NCI-H1417 treated with DMSO at 0.1 percent for 48 hours (cell line): ENCODE measurements at places on chromosomes 13 and 19.

DNA sequence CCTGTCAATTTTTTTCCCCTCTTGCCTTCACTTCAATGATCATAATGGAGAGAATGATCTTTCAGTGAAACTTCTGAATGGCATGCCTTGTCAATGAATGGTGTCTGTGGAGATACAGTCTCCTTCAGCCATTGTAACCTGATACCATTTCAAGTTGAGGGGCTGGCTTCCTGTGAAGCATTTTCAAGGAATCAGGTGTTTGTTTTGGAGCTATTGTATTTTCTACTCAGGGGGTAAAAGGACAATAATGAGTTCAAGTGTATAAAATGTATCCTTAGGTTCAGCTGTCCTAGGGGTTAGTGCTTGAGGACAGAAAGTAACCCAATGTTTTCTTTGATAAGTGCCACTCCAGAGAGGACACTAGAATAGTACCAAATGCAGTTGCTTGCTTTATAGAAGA is 23.8 kb upstream of the CBY2 start:
- DNase-seq: no peak

DNA sequence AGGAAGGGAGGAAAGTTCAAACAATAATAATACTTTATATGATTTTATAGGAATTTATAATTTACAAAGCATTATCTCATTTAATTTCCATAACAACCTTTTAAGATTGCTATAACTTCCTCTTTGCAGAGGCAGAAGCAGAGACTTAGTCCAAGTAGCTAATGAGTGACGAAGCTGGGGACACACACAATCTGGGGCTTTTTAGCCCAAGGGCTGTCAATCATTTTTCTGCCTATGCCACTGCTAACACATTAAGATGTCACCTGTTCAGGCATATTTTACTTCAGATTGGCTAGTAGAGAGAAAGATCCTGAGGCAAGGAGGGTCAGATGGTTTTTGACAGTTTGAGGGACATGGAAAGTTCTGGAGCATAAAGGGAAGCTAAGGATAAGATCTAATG is 12.6 kb downstream of the SCEL start:
- no peak for DNase-seq

GRCh38 chr19:35404879-35405622 is 34.2 kb downstream of the GPR42 start:
- no peak for DNase-seq

DNA sequence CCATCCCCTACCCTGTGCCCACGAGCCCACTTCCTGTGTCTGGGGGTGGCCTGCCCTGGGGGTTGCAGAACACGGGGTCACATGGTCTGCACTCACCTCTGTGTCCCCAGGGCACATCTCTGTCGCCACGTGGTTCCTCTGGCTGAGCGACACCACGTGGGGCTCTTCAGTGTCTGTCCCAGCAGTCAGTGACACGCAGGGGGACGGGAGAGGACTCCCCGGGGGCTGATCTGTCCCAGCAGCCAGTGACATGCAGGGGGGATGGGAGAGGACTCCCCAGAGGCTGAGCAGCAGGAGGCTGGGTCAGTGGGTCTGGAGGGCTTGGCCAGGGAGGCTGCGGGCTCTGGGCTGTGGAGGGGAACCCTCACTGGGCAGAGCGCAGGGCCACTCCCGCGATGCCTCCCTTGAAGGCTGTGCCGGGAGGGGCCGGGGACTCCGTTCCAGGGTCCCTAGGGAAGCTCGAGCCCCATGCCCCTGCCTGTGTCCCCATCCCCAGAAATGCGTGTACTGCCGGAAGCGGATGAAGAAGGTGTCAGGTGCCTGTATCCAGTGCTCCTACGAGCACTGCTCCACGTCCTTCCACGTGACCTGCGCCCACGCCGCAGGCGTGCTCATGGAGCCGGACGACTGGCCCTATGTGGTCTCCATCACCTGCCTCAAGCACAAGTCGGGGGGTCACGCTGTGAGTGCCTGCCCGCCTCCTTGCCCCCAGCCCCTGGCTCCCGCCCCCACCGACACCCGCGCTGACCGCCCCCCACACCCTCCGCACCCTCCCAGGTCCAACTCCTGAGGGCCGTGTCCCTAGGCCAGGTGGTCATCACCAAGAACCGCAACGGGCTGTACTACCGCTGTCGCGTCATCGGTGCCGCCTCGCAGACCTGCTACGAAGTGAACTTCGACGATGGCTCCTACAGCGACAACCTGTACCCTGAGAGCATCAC is 174.8 kb downstream of the KDM4B start:
- no peak for DNase-seq

GRCh38 chr13:105016266-105016665 is 1519.2 kb downstream of the EFNB2 start:
- DNase-seq: no peak

GRCh38 chr13:80030491-80030890 is 310.4 kb downstream of the SPRY2 start:
- DNase-seq: no peak
